Memory B cell (primary cell): ENCODE measurements at places on chromosomes 13 and 19.

DNA sequence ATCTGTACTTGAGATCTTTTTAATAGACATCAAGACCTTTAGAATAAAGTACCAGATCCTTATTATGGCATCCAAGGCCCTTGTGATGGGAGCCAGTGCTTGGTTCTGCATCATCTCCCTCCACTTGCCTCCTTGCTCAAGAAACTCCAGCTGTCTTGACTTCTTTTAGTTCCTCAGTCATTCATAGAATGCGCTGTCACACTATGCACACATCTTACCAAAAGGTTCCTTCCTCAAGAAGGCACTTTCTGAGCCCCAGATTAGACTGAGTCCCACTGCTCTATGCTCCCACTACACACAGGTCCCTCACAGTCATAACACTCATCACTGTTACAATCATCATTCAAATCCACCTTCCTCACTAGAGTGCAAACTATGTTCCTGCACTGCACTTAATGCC is 57.8 kb upstream of the ITM2B start:
- no peak for DNase-seq

DNA sequence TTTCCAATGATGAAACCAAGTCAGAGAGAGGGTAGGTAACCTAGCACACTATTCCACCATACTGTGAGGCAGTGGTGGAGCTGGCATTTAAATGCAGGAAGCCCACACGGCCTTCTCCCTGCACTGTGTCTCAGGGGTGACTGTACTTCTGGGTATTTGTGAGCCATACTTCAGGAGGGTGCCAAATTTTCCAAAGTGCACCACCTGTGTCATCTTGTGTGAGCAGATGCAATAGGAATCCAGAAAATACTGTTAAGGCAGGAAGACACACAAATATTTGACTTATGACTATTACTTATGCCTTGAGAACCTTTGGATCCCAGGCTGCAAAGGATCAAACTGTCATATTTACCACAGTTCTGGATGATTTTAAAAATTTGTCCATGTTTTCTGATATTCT is 17.3 kb downstream of the ZNF229 start:
- no peak for DNase-seq

DNA sequence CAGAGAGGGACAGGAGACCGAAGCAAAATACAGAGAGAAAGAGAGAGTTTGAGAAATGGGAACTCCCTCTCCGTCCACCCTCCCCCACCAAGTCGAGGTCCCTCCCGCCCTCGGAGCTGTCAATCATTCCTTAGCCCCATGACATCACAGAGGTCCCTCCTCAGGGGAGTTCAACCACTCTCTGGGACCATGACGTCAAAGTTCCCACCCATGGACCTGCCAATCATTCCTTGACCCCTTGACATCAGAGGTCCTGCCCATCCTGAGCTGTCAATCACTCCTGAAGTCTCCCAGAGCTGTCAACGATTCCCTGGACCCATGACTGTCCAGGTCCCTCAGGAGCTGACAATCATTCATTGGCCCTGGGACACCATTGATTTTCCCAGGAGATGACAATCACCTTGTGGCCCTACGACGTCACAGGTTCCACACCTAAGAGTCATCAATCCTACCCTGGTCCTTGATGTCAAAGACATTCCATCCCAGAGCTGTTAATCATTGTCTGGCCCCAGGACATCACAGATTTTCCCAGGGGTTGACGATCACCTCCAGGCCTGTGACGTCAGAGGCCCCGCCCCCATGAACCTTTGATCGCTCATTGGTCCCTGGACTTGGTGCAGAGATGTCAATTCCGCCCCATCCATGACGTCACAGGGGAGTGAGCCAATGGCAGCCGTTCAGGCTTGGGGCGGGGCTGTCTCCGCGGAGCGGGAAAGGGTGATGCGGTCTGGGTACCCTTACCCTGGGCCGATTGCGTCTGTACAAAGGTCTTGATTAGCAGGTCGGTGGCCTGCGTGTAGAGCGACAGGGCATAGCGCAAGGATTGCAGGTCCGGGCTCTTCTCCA is 61.7 kb downstream of the COLGALT1 start:
- DNase-seq, result no peak

DNA sequence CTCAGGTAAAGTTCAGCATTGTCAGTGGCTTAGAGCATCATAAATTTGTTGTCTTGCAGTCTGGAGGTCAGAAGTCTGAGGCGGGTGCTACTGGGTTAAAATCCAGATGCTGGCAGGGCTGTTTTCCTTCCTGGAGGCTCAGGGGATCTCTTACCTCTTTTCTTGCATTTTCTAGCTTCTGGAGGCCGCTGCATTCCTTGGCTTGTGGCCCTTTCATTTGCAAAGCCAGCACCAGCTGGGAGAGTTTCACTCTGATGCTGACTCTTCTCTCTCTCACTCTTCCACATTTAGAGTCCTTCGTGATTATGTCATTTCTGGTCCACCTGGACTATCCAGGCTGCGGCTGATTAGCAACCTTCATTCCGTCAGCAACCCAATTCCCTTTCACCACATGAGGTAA is 38.1 kb upstream of the SLC10A2 start:
- no peak for DNase-seq

GRCh38 chr13:67278235-67278634 is 48.1 kb upstream of the PCDH9 start:
- no peak for DNase-seq

DNA sequence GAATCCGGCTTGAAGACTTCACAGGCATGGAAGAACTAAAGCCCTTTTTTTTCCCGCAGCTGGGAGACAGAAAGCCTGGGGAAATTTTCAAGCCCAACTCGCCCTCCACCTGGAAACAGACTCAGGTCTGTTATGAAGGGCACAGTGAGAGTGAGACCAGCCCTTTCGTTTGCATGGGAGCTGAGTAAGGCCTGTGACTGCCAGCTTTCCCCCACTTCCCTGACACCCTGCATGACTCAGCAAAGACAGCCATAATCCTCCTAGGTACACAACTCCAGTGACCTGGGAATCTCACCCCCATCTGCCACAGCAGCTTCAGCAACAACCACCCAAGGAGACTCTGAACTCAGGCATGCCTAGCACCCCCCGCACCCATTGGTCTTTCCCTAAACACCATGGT is 87.6 kb upstream of the ZNF91 start:
- DNase-seq, result no peak
